PC-3 (cell line): ENCODE measurements at places on chromosomes 6 and 20. TPM values are rescaled to one million over a fixed set of nuclear protein-coding genes. Genes with fewer than 3 reads are reported as not detected.

FAM8A1 gene
- total RNA-seq = 8.5 and 9.0 TPM in 2 replicates

PABPC1L gene
- 32.0 and 40.7 TPM in 2 replicates for total RNA-seq

PLG gene
- total RNA-seq = not detected in 2 replicates

ISM1 gene
- not detected in 2 replicates for total RNA-seq

MTO1 gene
- 13.8 and 19.5 TPM in 2 replicates for total RNA-seq
